ENCODE measurements at places on chromosomes 1 and 21.

GRCh38 chr1:3074297-3074741 lies 5.3 kb downstream of the PRDM16 start:
- DNase-seq, result no peak

DNA sequence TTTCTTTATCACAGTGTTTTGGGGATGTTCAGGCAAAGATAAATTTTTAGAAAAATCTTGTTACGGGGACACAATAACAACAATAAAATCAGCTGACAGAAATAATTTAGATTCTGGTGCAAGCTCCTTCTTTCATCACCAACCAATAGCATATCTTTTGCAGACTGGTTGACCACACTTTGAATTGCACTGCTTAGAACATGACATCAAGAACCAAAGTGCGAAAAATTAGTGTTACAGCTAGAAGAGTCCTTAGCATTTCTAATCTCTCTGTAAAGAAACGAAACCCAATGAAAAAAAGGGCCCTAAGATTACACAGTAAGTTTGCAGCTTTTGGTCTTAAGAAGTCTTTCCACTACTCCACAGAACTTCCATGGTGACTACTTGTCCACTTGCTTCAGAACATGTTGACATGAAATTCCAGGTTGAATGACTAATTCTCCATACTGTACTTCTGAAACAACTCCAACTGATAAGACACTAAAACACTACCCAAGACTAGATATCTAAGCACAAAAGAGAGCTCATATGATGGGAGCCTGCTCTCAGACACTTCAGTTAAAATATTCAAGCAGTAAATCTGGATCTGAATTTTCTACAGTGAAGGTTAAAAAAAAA lies 31.3 kb downstream of the XKR8 start:
- no peak for DNase-seq

DNA sequence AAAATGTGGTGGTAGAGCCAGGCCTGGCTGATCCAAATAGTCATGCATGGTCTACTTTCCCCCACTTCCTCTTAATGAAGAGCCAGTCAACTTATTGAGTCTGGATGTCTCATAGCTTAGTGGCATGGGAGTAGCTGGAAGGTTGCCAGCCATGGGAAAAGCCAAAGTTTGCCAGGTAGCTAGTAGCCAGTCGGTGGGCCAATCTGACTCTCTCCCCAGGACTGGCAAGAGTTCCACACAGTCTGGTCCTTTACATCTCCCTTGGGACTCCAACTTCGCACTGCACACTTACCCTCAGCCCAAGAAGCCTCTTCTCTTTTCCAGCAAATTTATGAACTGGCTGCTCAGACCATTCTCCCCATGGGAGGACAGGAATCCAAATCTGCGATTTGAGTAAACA lies 8.3 kb downstream of the WARS2 start:
- DNase-seq, result no peak

- DNase-seq, result no peak
Measured at GRCh38 chr1:94668528-94668927, 127.0 kb upstream of the F3 start.

DNA sequence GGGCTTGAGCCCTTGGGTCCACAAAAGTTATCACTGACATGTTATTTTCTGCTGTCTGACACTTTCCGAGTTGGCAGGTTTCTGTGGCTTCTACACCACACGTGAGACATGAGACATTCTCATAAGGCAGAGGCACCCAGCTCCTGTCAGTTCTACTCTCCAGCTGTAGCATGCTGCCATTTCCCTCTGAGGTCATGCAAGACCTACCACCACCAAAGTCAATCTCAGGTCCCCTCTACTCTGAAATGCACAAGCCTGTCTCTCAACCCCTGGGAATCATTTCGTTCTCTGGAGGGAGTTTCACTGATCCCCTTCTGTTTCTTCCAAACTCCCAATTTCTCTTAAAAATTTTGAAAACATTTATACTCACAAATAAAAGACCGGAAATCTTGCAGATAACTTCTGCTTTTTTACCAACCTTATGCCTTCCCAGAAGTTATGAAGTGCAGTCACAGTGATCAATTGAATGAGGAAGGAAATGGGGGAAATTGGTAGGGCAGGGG lies 39.5 kb upstream of the CR2 start:
- DNase-seq, result peak; percentile 29
